A549 treated with ZK216348 at 1 μM for 4 hours (cell line): ENCODE measurements at places on chromosomes 3 and 15. TPM values are rescaled to one million over a fixed set of nuclear protein-coding genes. Genes with fewer than 3 reads are reported as not detected.

Gene KCNAB1
- total RNA-seq: not detected in 5 replicates

Gene SMCO1
- not detected in 5 replicates for total RNA-seq

Gene TRIM69
- total RNA-seq: 4.8 to 8.3 TPM (median 7.1 TPM) in 5 replicates

Gene COL8A1
- total RNA-seq: not detected in 5 replicates

Gene CCDC54
- not detected in 5 replicates for total RNA-seq
